NCI-H2029 treated with DMSO at 0.1 percent for 48 hours (cell line): ENCODE measurements at places on chromosomes 5 and 9.

- DNase-seq: no peak
Observed at GRCh38 chr5:132283423-132284043, 10.7 kb upstream of the SLC22A4 start.

GRCh38 chr5:116799401-116799800 is 224.8 kb upstream of the SEMA6A start:
- DNase-seq: no peak

- DNase-seq: no peak
Observed at GRCh38 chr9:128394379-128395168, 23.4 kb downstream of the URM1 start.

DNA sequence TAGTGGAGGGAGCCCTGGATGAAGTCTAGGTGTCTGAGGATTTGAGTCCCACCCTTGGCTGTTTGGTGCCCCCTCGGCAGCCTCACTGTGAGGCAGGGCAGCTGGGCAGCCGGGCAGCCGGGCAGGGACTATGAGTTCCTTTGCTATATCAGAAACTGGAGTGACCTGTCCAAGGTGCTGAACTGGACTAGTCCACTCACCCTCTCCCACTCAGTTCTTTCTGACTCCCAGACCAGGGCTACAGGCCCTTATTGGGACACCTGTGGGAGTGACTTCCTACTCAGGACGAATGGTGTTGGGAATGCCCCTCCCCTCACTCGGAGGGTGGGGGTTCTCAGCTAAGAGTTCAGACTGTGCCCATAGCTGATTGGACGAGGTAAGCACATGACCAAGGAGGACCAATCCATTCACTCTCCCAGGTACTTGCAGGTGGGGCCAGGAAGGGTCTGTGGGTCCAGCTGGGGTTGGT is 34.1 kb upstream of the RAPGEF1 start:
- no peak for DNase-seq

DNA sequence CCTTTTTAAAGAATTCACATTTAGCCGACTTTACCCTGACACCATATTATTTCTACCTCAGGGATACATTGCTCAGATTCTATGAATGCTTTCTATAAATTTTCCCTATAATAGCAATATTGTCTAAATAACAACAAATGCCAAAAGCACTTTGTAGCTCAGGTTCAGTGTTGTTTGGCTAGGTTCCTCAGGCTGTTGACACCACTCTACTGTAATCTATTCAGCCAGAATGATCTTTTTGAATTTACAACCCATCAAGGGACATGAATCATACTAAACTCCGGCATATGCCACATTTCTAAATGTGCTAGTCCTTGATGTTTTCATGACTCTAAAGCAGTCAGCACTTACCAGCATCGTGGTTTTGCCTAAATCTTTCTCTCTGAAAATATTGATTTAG is 641.5 kb upstream of the CDH10 start:
- DNase-seq: no peak

DNA sequence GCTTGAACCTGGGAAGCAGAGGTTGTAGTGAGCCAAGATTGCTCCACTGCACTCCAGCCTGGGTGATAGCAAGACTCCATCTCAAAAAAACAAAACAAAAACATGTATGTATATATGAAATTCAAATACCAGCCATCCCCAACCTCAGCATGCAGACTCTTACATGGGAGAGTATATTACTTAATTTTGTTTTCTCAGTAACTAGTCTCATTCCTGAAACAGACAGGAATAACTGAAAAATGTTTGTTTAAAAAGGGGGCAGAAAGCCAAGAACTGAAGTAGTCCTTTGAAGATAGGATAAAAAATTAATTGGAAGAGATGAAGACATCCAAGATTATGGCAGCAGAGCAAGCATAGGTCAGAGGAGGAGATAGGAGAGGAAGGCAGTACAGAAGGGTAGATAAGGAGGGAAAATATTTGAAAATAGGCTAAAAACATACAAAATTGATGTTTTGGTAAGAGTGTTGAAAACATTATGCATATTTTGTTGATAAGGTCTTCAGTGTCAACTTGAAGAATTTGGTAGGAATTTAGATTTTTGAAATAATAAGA is 309.9 kb downstream of the MAT2B start:
- no peak for DNase-seq

DNA sequence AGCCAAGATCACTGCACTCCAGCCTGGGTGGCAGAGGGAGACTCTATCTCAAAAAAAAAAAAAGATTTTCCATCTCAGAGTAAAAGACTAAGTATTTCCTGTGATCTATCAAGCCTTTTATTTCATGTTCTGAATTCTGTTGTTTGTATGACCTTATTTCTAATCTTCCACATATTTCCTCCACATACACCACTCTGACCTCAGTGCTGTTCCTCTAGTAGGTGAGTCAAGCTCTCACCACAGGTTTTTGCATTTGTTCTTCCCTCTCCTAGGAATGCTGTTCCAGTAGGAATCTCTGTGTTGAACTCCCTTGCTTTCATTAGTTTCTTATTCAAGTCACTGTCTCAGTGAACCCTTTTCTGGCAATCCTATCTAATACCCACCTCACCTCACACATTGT is 68.1 kb downstream of the INVS start:
- no peak for DNase-seq

DNA sequence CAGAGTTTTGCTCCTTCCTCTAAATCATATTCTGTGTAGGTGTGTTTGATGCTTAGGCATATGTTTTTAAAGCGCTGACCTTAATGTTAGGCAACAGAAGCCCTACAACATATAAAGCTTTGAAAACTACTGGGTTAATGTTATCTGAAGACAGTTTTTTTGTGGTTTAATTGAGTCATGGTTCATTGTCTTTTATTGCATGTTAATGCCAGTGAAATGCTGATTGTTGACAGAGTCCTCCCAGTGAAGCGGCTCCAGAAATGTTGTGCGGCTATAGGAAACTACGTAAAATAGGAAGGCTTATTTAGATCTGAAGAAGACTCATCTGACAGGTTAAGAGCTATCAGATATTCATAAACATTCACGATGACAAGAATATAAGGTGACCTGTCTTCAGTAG is 424.6 kb downstream of the CCDC171 start:
- no peak for DNase-seq

DNA sequence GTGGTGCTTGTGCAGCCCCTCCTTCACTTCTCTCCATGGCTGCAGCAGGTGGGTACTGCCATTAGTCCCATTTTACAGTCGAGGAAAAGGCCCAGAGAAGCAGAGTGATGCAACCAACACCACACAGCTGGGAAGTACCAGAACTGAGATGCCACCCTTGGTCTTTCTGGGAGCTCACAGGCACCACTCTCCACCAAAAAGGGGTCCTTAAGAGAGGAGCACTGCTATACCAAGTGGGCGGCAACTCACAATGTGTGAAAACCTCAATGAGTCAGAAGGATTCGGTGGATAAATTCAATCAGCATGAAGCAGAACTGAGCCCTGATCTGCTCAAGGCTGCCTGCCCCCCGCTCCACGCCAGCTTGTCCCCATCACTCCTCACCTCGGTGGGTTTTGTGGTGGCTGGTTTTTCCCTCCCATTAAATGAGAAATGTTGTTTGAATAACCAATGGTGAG is 213.7 kb downstream of the FSTL4 start:
- DNase-seq: no peak

DNA sequence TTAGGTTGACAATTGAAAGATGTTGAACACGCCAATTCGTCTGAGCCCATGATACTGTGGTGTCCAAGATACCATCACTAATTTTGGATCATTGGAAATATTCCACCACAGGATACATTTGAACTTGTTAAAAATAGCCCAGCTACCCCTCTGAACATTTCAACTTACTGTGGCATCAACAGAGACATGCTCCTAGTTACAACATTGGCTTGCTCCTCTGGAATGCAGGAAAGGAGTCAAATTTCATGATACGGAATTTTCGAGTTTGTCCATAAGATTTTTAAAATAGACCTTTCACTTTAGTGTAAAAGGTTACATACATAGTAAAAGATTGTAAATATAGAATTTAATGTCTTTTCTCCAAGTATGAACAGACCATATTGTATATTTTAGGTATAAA is 12.8 kb downstream of the SEMA5A start:
- DNase-seq: no peak

DNA sequence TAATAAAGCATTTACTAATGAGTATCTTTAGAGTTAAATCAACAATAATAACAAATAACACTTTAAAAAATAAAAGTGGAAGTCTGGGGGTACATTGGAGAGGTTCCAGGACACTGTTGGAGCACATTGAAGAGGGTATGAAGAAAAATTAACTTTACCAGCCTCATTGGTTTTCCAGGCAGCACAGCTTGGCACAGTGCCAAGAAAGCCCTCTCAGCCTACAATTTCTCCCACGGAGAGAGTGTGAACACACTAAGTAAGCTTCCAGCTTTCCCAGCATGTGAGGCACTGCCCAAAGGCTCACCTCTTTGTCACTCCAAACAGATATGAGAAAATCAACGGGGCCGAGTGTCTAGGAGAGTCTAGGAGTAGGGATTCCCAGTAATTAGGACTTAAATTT is 1912.8 kb upstream of the NUDT12 start:
- DNase-seq: no peak

DNA sequence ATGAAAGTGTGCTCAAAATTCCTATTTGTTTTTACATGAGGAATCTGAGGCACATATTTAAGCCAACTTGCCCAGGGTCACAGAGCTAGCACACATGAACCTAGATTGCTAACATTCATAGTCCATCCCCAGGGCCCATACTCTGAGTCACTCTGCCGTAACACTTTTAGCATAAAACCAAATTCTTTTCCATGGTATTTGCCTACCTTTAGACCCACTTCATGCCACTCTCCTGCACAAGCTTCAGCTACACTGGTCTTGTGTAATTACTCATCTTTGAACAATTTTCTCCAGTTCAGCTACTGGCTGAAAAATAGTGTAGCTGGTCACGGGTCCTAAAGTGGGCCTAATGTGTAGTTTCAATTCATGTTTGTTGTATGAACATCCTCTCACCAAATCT is 200.7 kb downstream of the SLC12A2 start:
- no peak for DNase-seq

DNA sequence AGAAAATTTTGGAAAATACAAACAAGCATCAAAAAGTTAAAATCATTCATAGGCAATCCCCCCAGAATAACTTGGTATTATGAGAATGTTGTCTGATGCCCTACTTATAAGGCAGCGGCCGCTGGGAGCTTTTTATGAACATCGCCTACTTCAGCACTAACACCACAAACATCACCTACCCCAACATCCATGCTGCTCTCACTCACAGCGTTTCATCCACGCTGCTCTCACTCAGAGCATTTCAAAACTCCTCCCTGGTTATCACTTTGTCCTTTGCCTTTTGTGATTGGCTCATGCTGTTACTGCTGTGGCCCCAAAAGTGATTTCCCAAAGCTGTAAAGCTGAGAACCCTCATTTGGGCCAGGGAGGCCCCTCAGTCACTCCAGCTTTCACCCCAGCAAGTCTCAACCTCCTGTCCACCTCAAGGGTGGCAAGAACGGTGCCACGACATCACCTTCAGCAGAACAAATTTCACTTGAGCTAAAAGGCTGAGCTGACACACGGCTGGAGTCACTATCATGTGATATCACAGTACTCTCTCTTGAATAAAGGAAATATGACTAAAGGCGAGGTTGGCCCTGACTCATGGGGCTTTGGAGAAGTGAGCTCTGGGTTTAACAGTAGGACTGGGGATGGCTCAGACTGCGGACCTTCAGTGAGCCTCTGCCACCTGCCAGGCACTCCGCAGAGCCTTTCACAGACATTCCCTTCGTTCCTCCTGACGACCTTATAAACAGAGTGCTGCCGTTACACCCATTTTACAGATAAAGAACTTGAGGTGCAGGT is 25.2 kb downstream of the SHC3 start:
- DNase-seq: no peak

DNA sequence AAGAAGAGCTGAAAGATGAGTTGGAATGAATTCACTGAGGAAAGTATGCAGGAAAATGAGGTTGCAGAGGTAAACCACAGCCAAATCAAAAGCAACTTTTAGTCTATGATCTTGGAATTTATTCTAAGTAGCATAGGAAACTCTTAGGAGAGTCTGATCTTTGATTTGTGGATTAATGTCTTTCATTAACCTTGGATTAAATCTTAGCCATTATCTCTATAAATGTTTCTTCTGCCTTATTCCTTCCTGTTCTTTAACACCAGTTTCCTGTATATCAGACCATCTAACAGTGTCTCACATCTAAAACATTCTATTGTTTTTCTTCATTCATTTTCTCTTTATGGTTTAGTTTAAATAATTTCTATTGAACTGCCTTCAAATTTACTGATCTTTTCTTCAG is 187.2 kb upstream of the ANKRD55 start:
- no peak for DNase-seq

DNA sequence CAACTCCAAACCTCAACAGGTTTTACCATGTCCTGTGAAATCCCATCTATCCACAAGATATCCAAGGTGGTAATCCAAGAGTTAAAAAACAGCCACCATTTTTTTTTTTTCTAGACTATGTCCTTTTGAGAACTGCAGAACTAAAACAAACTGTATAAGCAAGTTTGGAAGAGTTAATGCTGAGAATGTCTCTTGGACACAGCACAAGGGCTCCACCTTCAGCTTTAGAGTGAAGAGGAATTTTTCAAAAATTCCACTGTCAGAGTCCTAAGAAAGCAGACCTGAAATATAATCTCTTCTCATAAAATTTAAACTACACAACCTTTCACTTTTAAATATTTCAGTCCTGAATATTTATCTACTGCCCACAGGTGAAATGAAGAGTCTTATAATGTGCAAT is 167.8 kb upstream of the CCNG1 start:
- DNase-seq: no peak

- DNase-seq: peak; percentile 68
Observed at GRCh38 chr5:124651663-124652513, 94.6 kb downstream of the ZNF608 start.
